Ecto neural progenitor cell (in vitro differentiated cells): ENCODE measurements at places on chromosomes 7 and 10.

- DNase-seq = peak; percentile 65
Measured at GRCh38 chr7:14734839-14735321, 167.7 kb downstream of the DGKB start.

DNA sequence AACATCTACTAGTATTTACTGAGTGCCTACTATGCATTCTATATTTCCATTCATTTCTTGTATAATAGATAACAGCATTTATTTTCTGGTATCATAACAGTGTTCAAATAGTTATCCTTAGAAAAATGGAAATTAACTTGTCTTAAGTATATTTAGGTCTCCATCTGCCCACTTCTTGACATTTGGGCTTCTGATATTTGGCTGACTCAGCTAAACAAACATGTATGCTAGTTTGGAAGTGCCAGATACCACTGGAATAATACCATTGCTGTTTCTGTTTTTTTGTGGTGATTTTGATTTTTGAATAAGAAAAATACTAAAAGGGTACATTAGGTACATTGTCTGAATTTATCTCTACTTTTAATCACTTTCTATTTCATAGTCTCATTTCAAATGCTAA is 169.2 kb downstream of the ST7 start:
- DNase-seq = no peak

GRCh38 chr7:11690395-11690794 is 141.6 kb downstream of the THSD7A start:
- DNase-seq = no peak

DNA sequence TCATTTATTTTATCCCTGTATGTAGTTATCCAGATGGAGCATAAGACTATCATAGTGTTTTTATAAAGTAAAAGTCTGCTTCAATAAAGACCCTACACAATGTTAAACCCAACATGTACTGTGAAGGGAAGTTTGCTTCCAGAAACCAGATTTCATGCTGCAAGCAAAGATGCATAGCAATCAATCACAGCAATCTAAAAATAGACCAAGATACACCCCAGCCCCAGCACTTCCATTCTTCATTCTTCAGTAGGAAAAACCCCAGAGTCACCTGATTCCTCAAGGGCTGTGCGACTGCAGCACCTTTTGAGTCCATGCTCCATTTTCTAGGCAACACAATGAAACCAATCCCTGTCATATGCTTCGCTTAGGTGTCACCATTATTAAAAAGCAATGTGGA is 66.9 kb upstream of the PDE1C start:
- no peak for DNase-seq

DNA sequence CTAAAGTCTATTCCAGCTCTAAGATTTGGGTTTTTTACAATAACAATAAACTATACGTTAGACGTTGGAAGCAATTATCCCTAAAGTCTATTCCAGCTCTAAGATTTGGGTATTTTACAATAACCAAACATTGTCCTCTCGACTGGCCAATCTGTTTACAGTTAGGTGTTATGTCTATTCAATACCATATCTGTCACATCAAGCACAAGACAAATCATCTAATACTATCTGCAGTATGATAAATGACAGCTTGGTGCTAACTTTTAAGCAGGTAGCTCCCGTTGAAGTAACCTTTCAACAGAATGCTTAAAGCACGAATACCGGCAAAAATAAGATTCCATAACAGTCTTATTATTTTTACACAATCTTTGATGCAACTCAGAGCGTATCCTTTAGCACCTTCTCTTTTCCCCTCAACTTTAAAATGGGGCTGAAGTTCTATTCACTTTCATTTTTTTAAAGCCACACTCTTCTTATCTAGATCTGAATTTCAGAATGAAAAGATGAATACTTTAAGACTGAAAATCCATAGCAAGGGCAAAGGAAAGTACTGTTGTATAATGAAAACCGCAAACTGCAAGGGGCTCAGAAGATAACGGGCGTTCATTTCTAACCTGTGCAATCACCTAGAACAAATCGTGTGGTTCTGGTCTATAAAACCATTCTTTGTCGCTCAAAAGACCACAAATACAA is 925 bp downstream of the H2AZ2 start:
- DNase-seq = no peak

DNA sequence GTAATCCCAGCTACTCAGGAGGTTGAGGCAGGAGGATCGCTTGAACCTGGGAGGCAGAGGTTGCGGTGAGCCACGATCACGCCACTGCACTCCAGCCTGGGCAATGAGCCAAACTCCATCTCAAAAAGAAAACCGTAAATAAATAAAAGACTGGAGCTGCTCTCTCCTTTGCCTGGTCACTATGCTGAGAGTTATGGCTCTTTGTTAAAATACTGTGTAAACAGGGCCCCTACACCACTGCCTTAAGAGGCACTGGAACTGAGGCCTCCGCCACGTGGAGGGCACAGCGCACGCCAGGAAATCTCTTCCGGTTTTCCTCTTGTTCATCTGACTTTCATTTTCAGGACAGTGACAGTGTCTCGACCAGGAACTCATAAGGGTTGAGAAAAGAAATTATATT is 123.3 kb downstream of the PAXIP1 start:
- no peak for DNase-seq

GRCh38 chr10:76543655-76544054 is 1094.0 kb downstream of the KCNMA1 start:
- no peak for DNase-seq

DNA sequence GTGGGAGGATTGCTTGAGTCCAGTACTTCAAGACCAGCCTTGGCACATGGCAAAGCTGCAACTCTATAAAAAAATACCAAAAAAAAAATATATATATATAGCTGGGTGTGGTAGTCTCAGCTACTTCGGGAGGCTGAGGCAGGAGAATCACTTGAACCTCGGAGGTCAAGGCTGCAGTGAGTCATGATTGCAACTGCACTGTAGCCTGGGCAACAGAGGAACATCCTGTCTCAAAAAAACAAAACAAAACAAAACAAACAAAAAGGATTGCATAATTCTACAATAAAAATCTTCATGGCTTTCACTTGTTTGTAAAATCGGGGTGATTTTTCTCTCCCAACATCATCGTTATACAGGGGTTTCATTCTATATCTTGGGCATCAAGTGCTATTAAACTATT is 35.1 kb downstream of the GUSB start:
- no peak for DNase-seq

GRCh38 chr10:15367296-15368085 is 3.6 kb downstream of the FAM171A1 start:
- no peak for DNase-seq

GRCh38 chr10:89351780-89352597 is 24.2 kb downstream of the IFIT3 start:
- DNase-seq = no peak

GRCh38 chr10:8462565-8462964 is 408.1 kb downstream of the GATA3 start:
- DNase-seq = no peak

GRCh38 chr7:111414374-111414773 is 147.9 kb downstream of the IMMP2L start:
- no peak for DNase-seq

GRCh38 chr10:25758041-25758457 is 176.0 kb upstream of the MYO3A start:
- DNase-seq = no peak

DNA sequence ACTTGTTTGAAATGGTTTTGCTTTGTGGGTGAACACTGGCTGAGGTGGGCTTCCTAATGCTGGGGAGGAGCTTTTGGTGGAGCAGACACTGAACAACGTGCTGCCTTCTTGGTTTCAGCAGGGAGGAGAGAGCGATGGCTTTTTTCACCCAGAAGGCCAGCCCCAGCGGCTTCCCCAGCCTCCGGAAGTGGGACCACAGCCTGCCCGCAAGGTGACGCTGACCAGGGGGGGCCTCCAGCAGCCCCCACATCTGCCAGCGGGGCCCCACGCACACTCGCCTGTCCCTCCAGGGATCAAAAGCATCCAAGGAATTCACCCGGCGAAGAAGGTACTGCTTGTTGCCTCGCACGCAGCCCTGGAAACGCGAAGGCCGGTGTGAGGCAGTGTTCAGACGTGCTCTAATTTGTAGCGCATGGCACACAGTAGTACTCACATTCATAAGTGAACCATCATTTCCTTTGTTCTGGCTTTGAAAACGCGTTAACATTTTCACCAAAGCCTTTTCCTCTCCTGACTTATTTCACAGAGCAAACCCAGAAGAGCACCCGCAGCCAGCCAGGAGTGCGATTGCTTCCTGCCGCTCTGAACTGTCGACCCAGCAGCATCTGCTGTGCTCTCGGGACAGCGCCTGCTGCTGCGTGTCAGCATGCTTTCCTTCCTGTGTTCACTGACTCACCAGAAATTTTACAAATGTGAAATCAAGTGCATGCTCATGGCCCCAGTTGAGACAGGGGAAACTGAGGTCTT is 48.4 kb downstream of the SHH start:
- DNase-seq = no peak

GRCh38 chr7:143327903-143328302 is 12.0 kb downstream of the CLCN1 start:
- no peak for DNase-seq

DNA sequence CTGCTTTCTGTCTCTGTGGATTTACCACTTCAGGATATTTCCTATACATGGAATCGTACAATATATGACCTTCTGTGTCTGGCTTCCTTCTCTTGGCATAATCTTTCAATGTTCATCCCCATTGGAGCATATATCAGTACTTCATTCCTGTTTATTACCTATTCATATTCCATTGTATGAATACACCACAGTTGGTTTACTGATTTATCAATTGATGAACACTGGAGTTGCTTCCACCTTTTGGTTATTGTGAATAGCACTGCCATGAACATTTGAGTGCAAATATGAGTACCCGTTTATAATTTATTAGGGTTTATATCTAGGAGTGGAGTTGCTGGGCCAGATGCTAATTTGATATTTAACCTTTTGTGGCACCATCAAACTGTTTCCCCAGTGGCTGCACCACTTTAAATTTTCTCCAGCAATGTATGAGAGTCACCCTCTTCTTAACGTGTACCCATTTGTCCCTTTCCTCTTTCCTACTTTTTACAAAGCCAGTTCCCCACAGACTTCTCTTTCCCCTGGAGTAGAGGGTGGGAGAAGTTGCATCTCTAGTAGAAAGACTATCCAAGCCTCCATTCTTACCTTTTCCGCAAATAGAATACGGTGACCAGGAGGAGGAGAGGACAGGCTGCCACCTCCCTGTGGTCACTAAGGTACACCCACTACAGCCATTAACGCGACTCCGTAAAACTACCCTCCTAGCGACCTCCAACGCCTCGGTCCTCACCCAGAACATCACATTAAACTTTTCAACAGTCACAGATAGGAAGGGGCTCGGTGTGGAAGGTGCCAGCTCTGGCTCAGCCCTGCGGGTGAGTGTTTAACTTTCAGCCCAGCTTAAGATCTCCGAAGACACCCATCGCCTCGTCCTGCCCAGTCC is 25.6 kb downstream of the SCD start:
- DNase-seq = no peak

DNA sequence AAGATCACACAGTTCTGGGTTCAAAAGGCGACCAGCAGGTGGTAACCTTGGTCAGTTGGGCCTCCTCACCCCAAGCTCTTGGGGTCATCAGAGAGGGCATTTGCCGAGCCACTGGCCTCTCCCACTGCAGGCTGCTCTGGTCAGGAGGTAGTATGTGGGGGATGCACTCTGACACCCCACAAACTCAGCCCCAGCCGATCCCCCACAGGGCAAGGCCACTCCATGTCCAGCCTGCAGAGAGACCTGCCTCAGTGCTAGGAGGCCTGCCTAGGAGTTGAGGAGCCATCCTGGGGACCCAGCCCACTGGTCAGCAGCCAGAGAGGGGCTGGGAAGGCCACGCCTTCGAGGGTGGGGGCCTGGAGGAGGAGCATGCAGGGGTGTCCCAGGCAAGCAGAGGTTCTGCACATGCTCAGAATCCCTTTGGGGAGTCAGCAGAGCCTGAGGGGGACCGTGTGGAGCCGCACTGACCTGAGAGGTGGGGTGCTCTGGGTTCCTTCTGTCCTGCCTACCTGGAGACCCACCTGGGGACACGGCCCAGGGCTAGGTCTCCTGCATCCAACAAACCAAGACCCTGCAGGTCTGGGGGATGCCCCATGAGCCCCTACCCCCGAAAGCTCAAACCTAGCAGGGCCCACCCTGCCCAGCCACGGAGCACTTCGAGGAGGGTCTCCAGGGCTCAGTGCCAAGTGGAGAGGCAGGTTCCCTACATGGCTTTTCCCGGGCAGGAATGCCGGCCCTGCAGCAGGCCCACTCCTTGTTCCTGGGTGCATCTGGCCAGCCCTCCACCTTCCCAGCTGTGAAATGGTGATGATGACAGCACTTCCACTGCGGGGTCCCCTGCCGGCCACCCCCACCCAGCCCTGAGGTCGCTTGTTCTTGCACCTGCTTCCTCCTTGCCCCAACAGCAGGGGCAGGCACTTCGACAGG is 58.5 kb downstream of the RASGEF1A start:
- peak; percentile 39 for DNase-seq

GRCh38 chr7:74441801-74442200 is 11.9 kb upstream of the GTF2IRD1 start:
- no peak for DNase-seq

DNA sequence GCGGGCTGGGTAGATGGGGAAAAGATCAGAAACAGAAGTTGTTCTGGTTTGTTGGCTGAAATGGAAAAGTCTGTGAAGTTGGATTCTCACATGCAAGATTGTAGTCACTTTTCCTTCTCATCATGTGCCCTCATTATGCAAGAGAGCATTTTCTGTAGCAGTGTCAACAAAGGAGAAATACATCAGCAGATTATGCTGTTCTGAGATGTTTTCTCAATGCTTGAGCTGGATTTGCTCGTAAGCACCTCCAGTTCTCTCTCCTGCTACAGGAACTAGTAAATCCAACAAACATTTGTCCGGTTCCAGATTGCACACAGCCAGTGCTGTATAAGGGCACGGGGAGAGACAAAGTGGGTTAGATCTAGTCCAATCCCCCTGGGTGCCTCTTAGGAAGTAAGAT is 90.0 kb downstream of the GATA3 start:
- DNase-seq = no peak

GRCh38 chr10:3452173-3452626 is 279.6 kb upstream of the PITRM1 start:
- DNase-seq = no peak

- DNase-seq = no peak
Measured at GRCh38 chr10:57094965-57095364, 733.9 kb upstream of the ZWINT start.

GRCh38 chr10:89167915-89168314 is 39.2 kb downstream of the CH25H start:
- DNase-seq = no peak

DNA sequence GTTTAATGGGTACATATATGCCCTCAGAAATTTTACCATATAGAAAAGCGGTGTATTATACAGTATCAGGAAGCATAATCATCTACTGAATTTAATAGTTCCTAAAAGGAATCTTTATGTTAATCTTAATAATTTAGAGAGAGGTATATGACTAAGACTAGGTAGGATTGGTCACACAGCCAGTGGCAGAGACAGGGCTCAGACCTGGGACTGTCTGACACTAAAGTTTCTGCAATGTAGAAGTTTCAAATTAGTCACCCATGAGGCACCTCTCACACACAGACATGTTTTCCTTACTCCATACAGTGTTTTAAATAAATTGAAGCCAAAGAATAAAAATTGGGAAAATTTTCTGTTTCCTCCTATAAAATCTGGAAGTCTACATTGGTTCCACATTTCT is 72.8 kb upstream of the ADRA2A start:
- DNase-seq = no peak
